ENCODE measurements at places on chromosomes 1 and 21.

- DNase-seq: no peak
These were observed 4.3 kb downstream of the PRMT2 start for GRCh38 chr21:46639489-46640386.

DNA sequence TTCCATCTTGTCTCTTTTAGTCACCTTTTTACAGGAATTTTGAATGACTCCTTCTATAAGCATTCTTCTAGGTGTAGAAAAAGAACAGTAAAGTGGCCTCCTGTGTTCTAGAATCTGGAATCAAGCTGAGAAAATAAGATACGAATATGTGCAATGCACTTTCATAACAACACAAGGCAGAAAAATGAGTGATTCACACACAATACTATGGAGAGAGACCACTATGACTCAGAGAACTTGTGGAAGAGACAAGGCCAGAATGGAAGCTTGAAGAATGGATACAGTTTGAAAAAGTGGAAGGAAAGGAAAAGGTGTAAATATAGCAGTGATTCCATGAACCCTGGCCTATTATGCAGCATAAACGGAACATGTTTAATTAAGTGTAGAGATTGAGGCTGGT lies 57.1 kb upstream of the SAMSN1 start:
- DNase-seq: no peak

DNA sequence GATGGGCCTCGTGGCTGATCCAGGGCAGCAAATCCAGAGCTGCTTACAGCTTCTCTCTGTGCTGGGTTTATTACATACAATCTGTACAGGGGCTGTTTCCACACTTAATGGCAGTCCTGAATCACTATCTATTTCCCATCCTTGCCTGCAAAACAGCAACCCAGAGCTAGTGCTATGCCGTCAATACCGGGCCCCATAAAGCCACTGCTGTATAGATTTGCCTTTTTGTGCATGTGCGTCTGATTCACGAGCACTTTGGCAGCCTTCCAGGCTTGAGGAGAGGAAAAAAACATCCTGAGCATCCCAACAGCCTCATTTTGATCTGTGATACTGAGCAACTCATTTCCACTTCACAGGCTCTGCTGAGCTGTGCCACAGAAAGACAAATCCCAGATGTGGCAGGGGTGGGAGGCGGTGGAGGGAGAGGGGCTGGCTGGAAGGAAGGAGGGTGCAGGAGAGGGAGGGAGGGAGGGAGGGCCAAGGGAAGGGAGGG lies 65.2 kb upstream of the TARBP1 start:
- DNase-seq: peak; percentile 12

DNA sequence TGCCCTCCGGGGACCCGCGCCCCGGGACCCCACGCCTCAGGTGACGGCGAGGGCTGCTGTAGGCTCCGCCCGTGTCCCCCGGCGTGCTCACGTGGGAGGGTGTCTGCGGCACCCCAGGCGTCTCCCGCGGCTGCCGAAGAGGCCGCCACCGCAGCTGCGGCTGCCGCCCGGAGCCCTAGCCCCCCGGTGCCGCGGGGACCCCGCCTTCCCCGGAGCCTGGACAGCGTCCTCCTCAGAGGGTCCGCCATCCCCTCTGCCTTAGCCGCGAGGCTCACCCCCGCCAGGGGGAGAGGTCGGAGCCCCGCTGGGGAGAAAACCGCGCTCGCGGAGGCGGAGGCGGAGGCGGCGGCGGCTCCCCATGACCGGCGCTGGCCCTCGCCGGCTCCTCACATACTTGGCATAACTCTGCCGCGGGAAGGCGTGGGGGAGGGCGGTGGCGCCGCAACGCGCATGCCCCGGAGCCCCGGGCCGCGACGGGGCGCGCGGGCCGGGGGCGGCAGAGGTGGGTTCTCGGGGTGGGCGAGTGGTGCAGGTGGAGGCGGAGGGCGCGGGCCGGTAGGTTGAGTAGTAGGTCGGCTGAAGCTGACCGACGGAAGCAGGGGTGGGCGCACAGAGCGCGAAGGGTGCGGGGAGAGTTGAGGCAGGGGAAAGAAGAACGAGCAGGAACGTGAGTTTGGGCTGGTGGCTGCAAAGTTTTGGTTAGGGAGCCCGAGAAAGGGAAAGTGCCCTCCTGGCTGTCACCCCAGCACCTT lies 700 bp upstream of the SYDE2 start:
- DNase-seq: peak; percentile 9

DNA sequence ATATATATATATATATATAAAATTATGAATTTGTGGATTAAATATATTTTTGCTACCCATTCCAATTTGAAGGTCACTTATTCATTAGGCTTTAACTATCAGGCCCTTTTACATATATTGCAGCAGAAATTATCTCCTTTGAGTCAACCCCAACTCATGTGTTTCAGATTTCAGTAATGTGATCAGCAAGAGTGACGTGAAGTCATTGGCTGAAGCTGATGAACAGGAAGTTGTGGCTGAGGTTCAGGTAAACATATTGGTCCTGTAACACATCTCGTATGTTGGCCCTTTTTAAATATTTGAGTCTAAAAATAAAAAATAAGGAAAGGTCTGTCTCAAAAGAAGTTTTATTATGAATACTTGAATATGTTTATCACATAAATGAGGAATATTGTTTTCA lies 8.5 kb downstream of the VPS45 start:
- no peak for DNase-seq

DNA sequence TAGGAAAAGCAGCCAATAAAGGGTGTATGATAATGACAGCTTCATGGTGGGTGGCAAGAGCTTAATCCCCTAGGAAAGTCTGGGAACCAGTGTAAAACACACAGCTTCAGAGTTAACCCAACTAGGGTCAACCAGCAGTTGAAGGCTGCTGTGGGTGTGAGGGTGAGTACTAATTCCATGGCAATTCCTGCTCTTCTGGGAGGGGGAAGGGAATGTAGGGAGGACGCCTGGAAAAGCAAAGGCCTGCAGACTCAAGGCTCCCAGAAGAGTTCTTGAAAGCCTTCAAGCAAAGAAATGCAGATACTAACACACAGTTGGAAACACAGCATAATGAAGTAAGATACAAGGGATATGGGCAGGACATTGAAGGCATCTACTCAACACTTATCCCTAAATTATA lies 28.1 kb downstream of the TTLL7 start:
- no peak for DNase-seq

GRCh38 chr1:230276401-230276800 lies 149.7 kb downstream of the PGBD5 start:
- DNase-seq: no peak

DNA sequence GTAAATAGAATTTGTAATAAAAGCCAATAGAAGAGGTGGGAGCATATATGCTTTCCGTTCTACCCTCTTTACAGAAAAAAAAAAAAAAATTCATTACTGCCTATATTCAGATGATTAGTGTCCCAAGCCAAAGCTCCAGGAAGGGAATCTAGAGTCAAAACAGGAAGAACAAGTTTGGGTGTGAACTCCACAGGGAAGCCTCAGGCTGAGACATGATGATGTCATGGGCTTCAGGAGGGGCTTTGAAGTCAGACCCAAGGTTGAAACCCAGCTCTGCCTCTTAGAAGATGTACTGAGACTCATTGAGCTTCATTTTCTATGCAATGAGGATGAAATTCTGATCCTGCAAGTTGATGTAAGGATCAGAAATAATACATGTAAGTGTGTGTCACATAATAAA lies 250.0 kb upstream of the ADGRL2 start:
- no peak for DNase-seq

GRCh38 chr21:16908077-16908476 lies 604.8 kb upstream of the CXADR start:
- DNase-seq: no peak

GRCh38 chr1:246365708-246366107 lies 141.4 kb downstream of the SMYD3 start:
- no peak for DNase-seq

DNA sequence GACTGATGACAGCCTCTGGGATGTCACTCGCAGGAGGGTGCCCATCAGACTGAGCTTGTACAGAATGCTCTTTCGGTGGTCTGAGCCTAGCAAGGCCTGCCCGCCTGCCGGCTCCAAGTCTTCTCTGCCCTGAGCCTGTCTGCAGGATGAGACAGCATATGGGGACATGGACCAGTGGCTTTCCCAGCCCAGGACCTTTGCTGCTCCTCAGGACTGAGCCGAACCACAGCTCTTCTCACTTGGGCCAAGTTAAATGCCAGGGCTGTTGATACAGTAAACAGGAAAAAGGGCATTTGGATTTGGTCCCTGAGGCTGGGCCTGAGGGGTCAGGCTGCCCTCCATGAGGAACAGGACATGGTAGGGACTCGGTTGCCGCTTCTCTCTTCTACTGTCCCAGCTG lies 64.3 kb upstream of the EPS8L3 start:
- no peak for DNase-seq
